ENCODE measurements at places on chromosomes 11 and 22.

DNA sequence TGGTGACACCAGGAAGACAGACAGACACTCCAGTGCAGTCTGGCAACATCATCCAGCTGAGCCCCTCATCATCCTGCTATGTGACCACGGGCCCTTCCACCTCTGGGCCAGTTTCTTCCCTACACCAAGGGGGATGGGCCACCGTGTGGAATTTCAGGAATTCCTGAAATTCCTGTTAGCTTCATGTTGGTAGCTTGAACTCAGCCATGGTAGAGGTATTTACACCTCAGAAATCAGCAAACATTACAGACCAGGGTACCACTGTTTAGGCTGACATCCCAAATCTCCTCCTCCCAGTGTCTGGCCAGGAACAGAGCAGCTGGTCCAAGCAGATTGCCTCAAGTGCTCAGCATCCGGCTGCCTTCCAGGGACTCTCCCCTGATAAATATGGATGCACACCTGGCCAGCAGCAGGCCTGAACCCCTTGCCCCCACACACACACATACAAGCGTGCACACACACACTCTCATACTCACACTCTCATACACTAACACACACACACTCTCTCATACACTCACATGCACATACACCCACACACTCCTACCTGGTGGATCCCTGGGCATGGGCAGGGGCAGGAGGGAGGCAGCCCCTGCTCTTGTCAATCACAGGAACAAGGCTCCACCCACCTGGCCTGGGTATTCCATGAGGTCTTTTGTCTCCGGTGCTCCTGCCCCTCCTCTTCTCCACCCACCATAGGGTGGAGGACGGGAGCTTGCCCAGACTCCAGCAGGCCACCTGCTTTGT lies 85.2 kb downstream of the BUD13 start:
- no peak for DNase-seq

DNA sequence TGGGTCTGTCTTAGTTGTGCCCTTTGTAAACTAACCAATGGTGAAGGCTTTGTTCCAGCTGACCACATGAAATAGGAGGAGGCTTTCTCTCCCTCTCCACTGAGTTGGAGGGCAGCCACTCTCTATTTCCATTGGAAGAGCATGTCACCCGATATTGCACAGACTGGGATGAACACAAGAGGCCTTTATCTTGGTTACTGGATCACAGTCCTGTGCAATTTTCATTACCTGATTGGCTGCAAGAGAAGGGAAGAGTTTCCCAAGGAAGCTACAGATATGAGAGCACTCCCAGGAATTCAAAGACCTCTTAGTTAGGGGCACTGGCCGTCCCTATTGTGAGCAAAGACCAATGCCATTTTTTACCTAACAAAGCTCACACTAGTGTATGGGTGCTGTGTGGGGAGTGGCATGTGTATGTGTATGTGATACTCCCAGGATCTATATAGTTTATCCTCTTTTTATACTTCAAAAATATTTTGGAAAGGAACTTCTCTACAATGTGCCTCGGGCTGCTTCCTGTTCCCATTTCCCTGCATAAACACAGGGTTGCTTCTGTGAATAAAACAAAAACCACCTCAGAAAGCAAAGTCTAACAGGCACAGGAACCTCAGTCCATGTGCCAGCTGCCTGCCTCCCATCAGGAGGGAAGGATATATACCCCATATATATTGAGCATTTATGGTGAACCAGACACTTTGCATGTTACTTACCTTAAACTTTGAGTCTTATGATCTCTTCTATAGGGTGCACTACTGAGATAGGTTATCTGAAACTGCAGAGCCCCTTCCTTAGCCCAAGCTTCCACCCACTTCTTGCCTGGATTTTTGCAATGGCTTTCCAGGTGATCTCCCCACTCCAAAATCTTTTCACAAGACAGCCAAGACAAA lies 126.5 kb downstream of the RASSF10 start:
- DNase-seq = no peak

GRCh38 chr11:477052-477715 lies 27.1 kb downstream of the PTDSS2 start:
- no peak for DNase-seq

DNA sequence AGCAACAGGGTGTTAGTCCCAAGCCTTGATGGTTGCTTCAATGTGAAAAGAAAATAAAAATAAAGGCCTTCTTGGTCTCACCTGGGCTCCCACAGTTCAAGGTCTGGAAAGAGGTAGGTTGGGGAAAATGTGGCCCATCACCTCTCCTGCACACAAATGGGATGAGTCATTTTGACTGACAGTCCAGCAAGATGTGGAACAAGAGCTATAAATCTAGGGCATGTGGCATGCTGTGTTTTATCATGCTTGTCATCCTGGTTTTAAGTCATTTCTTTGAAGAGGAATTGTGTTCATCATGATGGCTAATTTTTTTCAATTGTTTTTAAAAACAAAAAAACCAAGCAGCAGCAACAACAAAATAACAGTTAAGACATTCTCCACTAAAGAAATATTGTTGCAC lies 503.7 kb downstream of the NTM start:
- no peak for DNase-seq

DNA sequence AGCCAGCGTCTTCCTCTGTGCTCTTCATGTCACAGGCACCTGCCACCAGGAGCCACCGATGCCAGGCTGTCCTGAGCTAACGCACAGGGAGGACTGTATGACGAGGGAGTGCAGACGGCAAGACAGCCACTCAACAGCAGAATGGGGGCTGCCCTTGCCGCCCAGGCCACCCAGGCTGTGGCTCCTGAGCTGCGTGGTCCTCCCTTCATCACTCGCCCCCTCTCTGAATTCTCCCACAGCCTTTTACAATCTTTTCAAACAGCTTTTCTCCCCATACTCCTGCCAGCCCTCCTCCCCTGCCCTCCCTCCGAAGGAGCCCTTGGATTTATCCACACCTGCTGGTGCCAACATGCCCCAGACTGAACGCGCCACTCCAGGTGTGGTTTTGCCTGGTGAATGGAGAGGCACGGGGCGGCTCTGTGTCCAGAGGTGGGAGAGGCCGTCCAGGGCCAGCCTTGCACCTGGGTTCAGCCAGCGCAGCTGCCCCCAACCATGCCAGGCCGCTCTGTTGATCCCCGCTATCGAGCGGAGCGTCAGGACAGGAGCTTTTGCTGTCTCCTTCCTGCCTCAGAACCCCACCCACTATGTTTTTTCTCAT lies 22.0 kb downstream of the OVOL1 start:
- no peak for DNase-seq

DNA sequence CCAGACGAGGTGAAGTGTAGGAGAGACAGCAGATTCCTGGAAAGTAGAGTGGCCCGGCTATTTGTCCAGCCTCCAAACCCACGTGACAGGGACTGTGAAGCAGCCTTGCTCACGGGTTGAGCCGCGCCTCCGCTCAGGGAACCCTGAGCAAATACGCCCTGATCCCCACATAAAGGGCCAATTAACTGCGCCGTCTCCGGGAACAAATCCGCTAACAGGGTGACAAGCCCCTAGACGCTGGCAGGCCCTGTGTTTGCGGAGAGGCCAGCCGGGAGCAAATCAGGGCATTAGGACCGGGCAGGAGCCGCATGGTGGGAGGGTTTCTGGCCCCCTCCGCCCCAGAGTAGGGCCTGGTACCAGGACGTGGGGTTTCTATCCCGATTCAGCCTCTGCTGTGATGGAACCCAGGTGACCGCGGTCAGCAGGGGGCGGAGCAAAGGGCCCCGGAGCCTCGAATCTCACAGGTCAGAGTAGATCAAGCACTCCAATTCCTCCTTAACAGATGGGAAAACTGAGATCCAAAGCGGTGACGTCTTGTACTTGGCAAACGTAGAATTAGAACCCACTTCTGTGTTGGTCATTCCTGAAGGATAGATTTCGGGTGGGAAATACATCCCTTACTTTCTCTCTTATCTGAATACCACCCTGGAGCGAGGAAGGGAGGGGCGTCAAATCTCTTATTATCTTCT lies 2.0 kb upstream of the ROBO3 start:
- DNase-seq = no peak

- DNase-seq = no peak
These were observed 5.7 kb upstream of the INTS4 start for GRCh38 chr11:78000193-78000592.

- DNase-seq = no peak
These were observed 27.1 kb downstream of the SDHD start for GRCh38 chr11:112113539-112114457.

DNA sequence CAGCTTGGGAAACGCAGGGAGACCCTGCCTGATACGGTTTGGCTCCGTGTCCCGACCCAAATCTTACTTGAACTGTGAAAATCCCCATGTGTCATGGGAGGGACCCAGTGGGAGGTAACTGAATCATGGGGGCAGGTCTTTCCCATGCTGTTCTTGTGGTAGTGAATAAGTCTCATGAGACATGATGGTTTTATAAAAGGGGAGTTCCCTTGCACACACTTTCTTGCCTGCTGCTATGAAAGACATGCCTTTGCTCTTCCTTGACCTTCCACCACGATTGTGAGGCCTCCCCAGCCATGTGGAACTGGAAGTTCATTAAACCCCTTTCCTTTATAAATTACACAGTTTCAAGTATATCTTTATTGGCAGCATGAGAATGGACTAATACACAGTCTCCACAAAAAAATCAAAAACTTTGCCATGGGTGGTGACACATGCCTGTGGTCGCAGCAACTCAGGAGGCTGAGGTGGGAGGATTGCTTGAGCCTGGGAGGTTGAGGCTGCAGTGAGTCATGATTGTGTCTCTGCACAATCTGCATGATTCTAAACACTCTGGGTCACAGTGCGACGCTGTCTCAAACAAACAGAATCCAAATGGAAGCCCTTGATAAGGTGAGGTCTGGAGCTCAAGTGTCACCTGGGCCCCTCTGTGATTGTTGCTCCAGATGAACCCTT lies 34.9 kb downstream of the SYN3 start:
- no peak for DNase-seq

DNA sequence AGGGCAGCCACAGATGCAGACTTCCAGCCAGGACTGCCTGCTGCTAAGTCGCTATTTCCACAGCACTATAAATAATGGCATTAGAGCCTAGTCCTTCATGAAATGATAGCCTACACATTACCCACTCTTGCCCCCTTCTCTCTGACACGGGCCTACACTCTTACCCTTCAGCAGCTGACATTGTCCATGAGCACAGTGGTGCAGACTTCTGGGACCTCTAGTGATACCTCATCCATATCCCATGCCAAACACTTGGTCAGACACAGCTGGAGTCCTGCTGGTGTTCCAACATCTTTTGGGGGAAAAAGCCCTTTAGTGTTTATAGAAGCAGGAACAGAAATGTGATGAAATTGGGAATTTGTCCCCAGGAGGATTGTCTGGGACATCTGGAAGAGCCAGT lies 43.4 kb upstream of the RAB1B start:
- DNase-seq = no peak

DNA sequence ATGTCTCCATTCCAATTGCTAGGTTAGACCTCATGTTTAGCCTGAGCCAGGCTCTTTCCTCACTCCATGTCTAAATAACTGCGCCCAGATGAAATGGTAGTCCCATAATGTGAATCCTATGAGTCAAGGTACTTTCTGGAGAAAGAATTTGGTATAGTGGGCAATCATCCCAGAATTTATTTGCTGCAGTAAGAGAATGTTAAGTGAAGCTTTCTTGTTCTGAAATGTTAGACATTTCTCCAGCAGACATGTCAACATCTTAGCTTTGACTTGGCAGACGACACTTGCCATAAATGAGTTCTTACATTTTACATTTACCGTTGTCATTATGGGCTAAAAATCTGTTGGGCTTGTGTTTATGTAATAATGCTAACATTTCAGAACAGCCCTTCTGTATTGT lies 165.2 kb downstream of the PGR start:
- DNase-seq = no peak

GRCh38 chr11:17673951-17674350 lies 45.4 kb upstream of the MYOD1 start:
- DNase-seq = no peak

All from GM06990 (cell line).